NCI-H1105 treated with DMSO at 0.1 percent for 48 hours (cell line): ENCODE measurements at places on chromosomes 12 and 14.

DNA sequence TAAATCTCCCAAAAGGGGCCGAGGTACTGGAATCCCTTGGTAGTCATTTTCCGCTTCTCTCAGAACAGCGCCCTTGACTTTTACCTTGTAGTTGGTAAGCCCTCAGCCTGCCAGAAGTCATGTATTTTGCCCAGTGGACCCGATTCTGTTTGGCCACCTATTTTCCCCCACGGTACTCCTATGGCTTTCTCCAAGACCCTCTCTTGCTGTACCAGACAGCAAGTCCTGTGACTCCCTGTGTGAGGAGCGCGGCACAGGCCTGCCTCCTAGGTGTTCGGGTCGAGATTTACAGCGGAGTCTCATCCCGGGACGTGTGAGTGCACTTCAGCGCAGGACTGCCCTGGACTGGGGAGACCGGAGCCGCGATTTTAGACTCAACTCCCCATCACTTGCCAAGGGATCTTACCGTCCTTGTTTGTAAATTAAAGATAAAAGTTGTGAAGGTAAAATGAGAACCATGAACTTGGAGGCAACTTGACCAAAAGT, 1.1 kb upstream of the MBD6 start:
- no peak for DNase-seq

DNA sequence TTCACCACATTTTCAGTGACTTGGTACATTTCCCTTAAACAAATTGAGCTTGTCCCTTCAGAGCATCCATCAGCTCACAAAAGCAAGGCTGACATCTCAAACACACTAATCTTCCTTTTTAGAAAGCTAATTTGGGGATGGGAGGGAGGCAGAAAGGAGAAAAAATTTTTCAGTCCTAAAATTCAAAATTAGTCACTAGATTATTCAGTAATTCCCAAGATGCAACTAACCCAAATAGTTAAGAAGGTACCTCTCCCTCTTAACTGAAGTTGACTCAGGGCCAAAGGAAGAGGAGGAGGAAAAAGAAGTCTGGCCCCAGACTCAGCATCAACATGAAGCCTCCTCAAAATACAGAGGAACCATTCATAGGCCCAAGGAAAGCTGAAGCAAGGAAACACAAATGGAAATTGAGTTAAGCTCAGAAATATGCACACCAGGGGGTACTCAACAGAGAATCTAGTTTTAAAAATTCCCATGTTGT, 21.7 kb downstream of the CBX5 start:
- DNase-seq = no peak

- DNase-seq = peak; percentile 18
Observed at GRCh38 chr12:131097202-131098177, 143.8 kb downstream of the ADGRD1 start.

GRCh38 chr14:40058901-40059897, 627.0 kb upstream of the FBXO33 start:
- DNase-seq = no peak

DNA sequence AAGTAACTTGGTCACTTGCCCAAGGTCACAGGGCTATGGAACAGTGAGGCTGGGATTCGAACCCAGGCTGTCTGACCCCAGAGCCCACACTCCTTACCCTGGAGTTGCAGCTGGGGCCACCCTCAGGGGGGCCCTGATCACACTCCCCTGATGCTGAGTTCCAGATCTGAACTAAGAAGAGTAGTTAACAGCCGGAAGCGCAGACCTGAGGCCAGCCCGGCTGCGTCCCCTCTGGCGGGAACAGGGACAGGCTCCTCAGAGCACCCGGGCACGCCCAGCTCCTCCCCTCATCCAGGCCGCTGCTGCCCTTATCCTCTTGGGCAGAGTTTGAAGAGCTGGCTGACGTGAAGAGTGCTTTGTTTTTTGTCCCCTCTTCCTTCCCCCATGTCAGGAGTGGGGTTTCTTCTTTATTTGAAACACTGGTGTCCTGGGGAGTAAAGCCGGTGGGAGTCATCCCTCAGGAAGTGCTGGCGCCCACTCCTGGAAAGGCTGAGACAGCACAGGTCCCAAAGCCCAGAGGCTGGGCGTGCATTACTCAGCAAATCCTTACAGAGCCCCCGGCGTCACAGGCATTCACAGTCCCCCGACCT, 8.7 kb downstream of the PHB2 start:
- DNase-seq = peak; percentile 89

- DNase-seq = peak; percentile 79
Observed at GRCh38 chr12:122399592-122400373, 22.7 kb downstream of the CLIP1 start.

DNA sequence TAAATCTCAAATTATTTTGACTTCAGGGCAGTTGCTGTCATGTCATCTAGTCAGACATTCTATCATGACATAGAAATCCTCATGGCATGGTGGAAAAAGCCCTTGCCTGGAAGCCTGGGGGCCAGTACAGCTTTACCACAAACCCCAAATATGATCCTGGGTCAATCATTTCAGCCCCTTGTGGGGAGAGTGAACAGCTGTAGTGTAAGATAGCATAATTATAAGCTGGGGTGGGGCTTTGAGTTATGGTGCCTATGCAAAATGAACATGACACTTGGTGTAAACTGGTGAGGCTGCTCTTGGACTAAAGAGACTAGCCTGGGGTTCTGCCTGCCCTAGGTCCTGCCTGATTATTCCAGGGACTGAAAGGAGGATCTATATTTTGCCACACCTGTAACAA, 207.7 kb upstream of the DDHD1 start:
- DNase-seq = no peak

DNA sequence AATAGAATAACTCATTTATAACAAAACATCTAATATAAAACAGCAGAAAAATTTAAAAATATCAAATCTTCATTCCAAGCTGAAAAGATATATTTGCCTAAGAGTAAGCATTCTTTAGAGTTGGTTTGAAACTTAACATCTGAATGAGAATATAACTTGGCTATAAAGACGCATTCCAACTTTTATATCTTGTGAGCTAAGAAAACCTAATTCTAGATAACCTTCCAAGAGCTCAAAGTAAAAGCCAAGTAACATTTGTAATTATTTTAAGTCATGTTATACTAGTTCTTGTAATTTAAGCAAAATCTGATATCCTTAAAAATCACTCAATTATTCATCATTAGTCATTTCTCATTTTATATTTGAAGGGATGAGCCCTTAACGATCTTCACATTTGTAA, 368.9 kb downstream of the C12orf50 start:
- DNase-seq = no peak

- no peak for DNase-seq
Observed at GRCh38 chr12:121114806-121115205, 17.9 kb upstream of the P2RX7 start.

DNA sequence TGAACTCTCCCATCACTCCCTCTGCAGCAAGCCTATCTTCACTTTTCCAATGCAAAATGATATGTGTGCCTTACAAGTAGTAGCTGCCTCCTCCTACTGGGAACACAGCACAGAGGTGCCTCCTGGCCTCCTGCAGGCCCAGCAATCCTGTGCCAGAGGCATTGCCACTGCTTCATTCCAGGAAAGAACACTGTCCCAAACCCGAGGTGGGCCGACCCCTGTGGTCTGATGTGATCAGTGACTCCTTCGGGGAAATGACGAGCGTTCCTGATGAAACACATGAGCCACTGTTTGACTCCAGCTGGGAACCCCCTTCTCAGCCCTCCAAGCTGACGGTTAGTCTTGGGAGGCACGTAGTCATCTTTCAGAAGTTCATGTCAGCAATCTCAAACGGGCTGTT, 19.5 kb downstream of the PSMC1 start:
- no peak for DNase-seq

DNA sequence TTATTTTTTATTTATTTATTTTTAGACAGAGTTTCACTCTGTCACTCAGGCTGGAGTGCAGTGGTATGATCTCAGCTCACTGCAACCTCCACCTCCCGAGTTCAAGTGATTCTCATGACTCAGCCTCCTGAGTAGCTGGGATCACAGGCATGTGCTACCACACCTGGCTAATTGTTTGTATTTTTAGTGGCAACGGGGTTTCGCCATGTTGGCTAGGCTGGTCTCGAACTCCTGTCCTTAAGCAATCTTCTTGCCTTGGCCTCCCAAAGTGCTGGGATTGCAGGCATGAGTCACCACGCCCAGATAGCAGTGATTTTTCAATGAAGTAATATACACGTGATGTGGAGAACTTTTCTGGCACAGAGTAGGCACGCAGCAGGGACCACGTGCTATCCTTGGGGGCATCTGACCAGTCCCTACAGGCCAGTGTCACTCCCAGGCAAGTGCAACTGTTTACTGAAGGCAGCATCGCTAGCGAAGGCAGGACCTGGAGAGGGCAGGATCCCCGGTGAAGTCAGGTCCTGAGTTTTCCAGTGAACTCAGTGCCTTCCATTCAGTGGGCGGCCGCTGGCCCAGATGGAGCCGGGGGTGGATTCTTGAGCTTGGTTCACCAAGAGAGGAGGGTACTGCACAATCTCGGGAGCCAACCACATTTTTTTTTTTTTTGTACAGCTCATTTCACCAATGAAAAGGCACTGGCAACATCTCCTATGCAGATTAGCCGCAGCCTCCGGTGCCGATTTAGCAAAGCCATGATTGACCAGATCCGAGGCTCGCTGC, 11.1 kb upstream of the CLMN start:
- no peak for DNase-seq

- no peak for DNase-seq
Observed at GRCh38 chr14:78535041-78535440, 364.9 kb downstream of the NRXN3 start.

DNA sequence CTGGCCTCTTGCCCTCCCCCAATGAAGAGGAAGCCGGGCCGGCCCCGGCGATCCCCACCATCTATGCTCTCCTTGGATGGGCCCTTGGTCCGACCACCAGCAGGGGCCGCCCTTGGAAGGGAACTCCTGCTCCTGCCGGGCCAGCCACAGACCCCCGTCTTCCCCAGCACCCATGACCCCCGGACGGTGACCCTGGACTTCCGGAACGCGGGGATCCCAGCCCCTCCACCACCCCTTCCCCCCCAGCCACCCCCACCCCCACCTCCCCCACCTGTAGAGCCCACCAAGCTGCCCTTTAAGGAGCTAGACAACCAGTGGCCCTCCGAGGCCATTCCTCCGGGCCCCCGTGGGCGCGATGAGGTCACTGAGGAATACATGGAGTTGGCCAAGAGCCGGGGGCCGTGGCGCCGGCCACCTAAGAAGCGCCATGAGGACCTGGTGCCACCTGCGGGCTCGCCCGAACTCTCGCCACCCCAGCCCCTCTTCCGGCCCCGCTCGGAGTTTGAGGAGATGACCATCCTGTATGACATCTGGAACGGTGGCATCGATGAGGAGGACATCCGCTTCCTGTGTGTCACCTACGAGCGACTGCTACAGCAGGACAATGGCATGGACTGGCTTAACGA, 19.4 kb downstream of the SETD1B start:
- DNase-seq = no peak

DNA sequence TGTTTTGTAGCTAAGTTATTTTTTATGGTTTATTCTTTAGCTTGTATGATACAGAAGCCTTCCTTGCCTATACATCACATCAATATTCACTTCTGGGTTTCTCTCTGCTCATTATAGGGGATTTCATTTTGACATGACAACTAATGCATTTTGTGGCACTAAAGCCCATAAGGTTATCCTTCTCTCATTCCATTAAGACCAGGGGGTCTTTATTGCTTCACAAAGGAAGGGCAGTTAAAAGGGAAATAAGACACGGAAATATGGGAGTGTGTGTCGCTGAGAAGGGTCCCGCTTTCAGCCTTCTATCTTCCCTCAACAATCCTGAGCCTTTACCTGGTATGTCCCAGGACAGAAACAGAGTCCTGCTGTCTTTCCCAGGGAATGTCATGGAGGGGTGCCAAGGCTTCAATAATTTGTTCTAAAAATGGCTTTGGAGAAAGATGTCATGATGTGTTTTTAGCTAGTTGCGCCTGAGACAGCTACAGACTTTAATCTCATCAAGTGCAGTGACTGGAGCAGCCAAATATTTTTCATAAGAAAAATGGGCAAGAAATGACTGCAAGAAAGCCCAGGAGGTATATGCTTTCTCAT, 1145.4 kb upstream of the TMEM132C start:
- DNase-seq = no peak

DNA sequence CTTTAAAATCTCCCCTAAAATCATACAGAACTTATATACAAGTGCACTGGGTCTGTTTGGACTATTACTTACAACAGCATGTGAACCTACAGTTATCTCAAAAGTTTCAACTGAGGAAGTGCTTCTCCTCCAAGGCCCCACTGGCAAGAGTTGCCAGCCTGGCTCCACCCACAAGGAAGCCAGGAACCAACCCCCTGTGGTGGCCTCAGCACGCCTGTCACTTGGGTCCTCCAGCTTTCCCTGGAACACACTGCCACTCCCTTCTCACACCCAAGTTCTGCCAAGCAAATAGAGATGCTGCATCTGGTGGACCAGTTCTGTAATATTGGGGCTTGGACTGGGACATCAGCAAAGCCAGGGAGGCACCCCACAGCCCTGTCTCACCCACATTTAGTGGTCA, 115.4 kb downstream of the GCH1 start:
- no peak for DNase-seq

GRCh38 chr12:70644861-70645260, 7.6 kb upstream of the PTPRB start:
- no peak for DNase-seq

GRCh38 chr12:58703866-58704265, 216.4 kb downstream of the LRIG3 start:
- DNase-seq = no peak

DNA sequence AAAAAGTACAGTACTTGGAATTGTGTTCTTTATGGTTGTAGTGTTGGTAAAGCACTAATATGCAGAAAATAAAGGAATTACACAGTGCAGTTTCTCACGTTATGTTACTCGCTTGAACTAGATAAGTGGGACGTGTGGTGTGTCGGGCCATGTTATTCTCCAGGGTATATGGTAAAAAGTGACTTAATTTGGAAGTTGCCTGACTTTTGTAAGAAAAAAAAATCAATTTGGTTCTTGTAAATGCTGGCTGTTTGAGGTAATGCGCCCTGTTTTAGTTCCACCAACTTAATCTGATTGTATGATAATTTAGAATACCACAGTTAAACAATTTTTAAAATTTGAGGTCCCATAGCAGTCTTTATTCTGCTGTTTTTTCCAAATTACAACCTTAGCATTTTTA, 4.1 kb downstream of the ARF6 start:
- no peak for DNase-seq

DNA sequence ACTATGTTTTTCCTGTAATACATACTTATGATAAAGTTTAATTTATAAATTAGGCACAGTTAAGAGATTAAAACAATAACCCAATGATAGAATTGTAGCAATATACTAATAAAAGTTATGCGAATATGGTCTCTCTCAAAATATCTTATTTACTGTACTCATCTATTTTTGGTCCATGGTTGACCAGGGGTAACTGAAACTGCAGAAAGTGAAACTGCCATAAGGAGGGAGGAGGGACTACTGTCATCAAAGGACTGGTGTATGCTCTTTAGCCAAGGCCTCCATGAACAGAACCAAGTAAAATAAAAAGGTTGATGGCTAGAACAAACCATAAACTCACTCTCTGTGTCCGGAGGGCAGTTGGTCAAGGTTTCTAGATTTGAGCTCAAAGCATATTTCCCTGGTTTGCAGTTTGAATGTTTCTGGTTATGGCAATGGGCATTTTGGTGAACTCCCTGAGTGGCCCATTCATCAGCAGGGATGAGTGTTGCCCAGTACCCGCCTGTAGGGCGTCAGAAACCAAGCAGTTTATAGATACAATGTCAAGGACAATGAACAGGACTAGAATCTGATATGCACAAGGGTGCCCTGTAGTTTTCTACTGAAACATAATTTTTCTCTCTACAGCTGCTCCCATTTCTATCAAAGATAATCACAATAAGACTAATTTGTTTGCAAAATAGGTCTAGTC, 19.8 kb downstream of the LEMD3 start:
- DNase-seq = no peak
